ENCODE measurements at places on chromosomes 6 and 20. TPM values are rescaled to one million over a fixed set of nuclear protein-coding genes. Genes with fewer than 3 reads are reported as not detected.

GRCh38 chr6:54846243-54846856, at the start of gene FAM83B:
FAM83B (plus strand) TSS chr6:54846771; CDS start chr6:54870247, 23,476 bp downstream.
- H3K27ac ChIP-seq = no peak within 1 kb of the TSS
- peak; percentile 44 for DNase-seq
- H3K4me1 ChIP-seq = no peaks in the 10 kb centered on the region
- no peaks in the 10 kb centered on the region for H3K27me3 ChIP-seq

- H3K4me1 ChIP-seq = no peaks in the 10 kb centered on the region
Observed at GRCh38 chr6:82084324-82084920, 163.1 kb downstream of the IBTK start.

DNA sequence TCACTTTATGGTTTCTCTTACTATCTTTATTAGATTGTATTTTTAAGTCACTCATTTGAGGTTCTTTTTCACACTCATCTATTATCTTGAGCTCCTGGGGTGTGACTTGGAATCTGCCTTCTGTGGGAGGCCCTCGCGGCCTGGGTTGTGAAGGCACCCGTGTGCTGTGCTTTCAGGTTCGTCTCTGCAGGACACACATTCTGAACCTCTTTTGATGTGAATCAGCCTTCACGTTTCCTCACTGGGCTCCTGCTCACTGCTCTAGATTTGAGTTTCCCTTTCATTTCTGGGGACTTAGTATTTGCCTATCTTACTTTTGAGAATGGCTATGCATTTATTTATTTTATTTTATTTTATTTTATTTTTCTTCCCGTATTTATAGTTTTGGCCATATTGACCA, 97.8 kb downstream of the PACRG start:
- no peak for DNase-seq
- no peaks in the 10 kb centered on the region for H3K4me1 ChIP-seq
- no peaks in the 10 kb centered on the region for H3K36me3 ChIP-seq
- H3K27ac ChIP-seq = no peak overlapping the region
- H3K4me3 ChIP-seq = no peak overlapping the region

BTBD3 gene
- total RNA-seq = 25.6 TPM

PDE7B gene
- 6.9 TPM for total RNA-seq

- no peaks in the 10 kb centered on the region for H3K4me1 ChIP-seq
- DNase-seq = no peak
- H3K4me3 ChIP-seq = no peak overlapping the region
Observed at GRCh38 chr20:41669708-41670263, 51.6 kb upstream of the CHD6 start.

Data from aorta (tissue), 5 donors.